ENCODE measurements at places on chromosomes 13 and 19.

DNA sequence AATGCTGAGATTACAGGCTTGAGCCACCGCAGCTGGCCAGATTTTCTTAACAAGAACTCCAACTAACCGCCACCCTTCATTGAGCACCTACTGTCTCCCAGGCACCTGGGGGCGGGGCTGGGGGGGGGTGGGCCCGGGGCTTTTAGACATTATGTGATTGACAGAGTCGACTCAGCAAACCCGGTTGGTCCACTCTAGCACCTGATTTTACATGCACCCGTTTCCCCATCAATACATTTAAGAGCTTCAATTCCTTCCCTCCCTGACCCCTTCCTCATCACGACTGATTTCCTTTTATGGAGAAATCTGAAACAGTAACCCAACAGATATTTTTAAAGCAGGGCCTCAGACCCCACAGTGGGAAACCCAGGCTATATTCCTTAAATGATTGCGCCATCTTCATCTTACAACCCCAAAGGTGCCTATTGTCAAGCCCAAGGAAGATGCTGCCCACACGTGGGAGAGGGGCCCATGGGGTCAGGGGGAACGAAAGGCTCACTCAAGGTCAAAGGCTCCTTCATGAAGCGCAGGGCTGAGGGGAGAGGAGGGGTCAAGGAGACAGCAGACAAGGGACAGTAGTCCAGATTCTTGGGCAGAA, 1.8 kb downstream of the INSR start:
- no peak for DNase-seq
- peak overlapping the region; percentile 63 for H3K4me3 ChIP-seq
- peaks cover 35% of the 10 kb centered on the region for H3K27me3 ChIP-seq
- H3K36me3 ChIP-seq = no peaks in the 10 kb centered on the region

- H3K27ac ChIP-seq = no peak overlapping the region
- H3K4me3 ChIP-seq = no peak overlapping the region
- H3K36me3 ChIP-seq = peaks cover 1% of the 10 kb centered on the region
- DNase-seq = no peak
- H3K27me3 ChIP-seq = no peaks in the 10 kb centered on the region
Observed at GRCh38 chr19:2680808-2681207, 21.7 kb downstream of the GNG7 start.

DNA sequence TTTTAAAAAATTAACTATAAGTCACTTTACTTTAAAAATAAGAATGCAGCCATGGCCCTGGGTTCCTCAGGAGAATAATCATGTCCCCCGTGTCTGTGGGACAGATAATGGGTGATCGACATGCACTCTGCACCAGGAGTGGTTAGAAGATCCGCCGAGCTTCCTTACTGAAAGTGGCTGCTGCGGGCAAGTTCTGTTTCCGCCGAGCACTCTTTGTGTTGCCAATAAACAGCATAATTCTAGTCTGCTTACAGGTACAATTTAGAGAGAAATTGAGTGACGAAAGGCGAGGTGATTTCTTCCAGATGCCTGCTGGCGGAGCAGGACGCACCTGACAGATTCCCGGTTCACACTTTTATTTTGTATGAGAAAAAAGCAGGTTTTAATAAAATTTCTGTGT, 139.0 kb downstream of the SOX1 start:
- peaks cover 42% of the 10 kb centered on the region for H3K27me3 ChIP-seq
- no peaks in the 10 kb centered on the region for H3K4me1 ChIP-seq
- DNase-seq = no peak
- no peak overlapping the region for H3K4me3 ChIP-seq
- no peak overlapping the region for H3K27ac ChIP-seq

DNA sequence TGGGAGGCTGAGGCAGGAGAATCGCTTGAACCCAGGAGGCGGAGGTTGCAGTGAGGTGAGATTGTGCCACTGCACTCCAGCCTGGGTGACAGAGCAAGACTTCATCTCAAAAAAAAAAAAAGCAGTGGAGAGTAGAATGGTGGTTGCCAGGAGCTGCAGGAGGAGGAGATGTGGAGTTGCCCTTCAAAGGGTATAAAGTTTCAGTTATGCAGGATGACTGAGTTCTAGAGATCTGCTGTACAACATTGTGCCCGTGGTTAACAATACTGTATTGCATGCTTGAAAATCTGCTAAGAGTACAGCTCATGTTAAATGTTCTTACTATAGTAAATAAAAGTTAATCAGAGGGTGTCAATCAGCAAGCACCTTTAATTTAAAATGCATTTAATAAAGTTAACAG, 28.4 kb upstream of the LATS2 start:
- H3K4me1 ChIP-seq = peaks cover 12% of the 10 kb centered on the region
- H3K27ac ChIP-seq = no peak overlapping the region
- no peaks in the 10 kb centered on the region for H3K27me3 ChIP-seq
- H3K4me3 ChIP-seq = no peak overlapping the region
- no peaks in the 10 kb centered on the region for H3K36me3 ChIP-seq

DNA sequence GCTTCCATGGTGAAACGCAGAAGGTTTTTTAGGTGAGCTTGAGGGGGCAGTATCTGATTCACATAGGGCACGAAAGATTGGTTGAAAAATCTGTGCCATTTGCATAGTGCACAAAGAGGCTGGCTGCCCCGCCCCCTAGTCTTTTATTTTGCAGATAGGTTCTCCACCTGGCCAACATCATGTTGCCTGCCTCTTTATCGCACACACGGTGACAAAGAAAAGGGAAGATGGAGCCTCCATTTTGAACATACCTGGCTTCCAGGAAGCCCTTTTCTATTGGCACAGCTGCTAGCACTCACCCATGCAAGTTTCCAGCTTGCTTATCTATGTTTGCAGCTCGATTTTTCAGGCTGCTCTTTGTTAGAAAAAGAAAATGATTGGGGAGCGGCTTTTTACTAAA, 316.2 kb upstream of the KLHL1 start:
- H3K27me3 ChIP-seq = no peaks in the 10 kb centered on the region
- no peaks in the 10 kb centered on the region for H3K36me3 ChIP-seq
- no peak for DNase-seq
- H3K27ac ChIP-seq = no peak overlapping the region
- H3K4me1 ChIP-seq = no peaks in the 10 kb centered on the region
- H3K4me3 ChIP-seq = no peak overlapping the region

DNA sequence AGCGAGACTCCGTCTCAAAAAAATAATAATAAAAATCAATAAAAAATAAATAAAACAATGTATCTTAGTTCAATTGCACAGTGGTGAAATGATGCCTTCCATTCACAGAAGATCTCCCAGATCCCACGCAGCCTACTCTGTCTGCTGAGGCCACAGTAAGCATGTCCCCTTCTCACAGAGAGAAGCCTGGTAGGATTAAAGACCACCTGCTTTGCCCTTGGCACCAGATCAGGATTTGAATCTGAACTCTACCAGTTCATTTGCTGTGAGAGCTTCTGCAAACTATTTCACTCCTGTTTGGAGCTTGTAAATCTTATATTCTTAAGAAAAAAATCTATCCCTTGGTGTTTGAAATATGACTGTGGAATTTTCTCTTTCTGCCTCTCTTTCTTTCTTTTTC, 2.2 kb upstream of the SLC7A1 start:
- H3K27me3 ChIP-seq = peaks cover 6% of the 10 kb centered on the region
- H3K4me1 ChIP-seq = peaks cover 27% of the 10 kb centered on the region
- DNase-seq = no peak
- no peak overlapping the region for H3K27ac ChIP-seq

DNA sequence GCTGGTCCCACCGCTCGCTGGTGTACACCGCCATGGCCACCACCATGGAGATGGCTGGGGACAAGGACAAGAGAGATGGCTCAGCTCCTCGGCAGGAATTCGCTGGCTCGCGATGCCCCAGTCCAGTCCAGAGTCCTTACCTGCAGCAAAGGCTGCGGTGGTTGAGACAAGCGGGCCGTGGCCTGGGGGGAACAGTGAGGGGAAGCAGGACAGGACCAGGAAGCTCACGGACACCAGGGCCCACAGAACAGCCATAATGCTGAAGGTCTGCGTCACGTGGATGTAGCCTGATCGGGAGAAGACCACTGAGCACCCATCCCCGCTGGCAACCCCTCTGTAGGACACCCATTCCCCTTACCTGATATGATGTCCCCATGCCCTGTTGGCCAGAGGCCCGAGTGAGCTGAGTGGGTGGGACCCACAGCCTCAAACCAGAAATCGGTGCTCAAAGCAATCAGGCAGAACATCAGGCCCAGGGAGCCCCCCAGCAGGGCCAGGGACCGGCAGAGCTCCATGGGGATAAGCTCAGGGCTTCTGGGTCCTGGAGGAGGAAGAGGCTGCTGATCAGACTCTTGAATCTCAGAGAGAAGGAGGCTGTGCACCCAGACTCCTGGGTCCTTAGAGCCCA, 319 bp downstream of the NKG7 start:
- H3K27ac ChIP-seq = peak overlapping the region; percentile 80
- H3K4me1 ChIP-seq = peaks cover 85% of the 10 kb centered on the region
- peak overlapping the region; percentile 99 for H3K4me3 ChIP-seq
- no peaks in the 10 kb centered on the region for H3K27me3 ChIP-seq
- peaks cover 10% of the 10 kb centered on the region for H3K36me3 ChIP-seq

DNA sequence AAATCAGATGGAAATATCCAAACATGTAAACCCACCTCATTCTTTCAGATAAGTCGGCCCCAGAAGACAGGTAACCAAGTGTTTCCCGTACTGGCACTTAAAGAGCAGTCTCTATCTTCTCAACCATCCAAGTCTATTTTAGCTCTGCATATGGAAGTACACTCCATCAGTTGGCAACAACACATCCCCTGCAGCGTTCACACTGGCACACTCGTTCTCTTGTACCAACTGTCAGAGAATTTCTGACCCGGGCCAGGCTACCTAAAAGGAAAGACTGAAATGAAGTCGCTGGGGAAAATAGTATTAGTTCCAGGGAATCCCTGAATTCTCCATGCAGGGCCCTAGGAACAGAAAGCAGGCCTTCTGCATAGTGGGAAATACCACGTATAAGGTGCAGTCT, 109.3 kb downstream of the RXFP2 start:
- H3K4me1 ChIP-seq = peaks cover 4% of the 10 kb centered on the region
- no peak overlapping the region for H3K27ac ChIP-seq
- no peak for DNase-seq
- H3K27me3 ChIP-seq = peaks cover 43% of the 10 kb centered on the region
- H3K4me3 ChIP-seq = no peak overlapping the region

DNA sequence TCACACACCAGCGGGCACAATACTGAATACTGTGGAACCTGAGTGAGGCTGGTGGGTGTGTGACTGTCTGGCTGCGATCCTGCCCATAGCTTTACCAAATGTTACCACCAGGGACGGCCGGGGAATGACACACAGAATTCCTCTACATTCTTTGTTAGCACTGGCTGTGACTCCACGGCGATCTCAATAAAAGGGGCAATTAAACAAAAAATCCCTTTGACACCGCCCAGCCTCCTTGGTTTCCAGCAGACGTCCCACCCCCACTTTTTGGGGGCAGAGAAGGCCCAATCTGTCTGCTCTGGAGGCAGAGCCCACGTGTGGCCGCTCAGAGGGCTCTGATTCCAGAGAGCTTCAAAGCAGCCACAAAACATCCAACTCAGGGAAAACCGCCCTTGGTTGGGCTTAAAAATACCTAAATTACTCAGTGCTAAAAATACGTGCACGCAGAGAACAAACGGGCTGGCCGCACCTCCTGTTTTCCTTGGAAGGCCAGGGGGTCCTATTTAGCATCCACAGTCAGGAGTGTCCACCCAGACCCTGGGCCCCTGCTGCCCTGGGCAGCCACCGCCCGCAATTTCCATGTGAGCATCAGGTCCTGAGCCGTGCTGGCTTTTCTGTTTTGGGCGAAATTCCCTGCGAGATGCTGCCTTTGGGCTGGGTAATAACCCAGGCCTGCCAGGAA, 47.8 kb downstream of the GADD45B start:
- H3K27me3 ChIP-seq = no peaks in the 10 kb centered on the region
- no peak for DNase-seq
- no peak overlapping the region for H3K4me3 ChIP-seq
- H3K36me3 ChIP-seq = no peaks in the 10 kb centered on the region
- H3K27ac ChIP-seq = no peak overlapping the region

DNA sequence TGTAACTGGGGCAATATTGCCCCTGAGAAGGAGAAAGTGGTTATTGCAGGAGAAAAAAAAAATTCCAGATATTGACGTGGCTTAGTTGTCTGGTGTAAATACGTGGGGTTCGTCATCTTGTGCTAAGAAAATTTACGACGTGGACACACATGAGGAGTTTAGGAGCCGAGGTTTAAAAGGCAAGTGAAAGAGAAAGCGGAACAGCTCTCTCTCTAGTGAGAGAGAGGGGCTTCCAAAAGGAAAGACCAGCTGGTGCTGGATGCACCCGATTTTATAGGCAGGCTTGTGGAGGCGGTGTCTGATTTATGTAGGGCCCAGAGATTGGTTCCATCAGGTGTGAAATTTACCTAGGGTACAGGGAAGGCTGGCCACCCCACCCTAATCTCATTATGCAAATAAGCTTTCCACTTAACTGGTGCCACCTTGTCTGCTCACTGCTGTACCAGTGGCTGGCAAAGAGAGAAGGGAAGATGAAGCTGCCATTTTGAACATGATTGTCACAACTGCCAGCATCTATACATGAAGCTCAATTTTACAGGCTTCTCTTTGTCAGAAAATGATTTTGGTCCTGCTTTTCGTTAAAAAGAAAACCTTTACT, 845.1 kb downstream of the DACH1 start:
- no peaks in the 10 kb centered on the region for H3K27me3 ChIP-seq
- H3K36me3 ChIP-seq = peaks cover 1% of the 10 kb centered on the region
- DNase-seq = no peak
- H3K4me3 ChIP-seq = no peak overlapping the region
- H3K4me1 ChIP-seq = no peaks in the 10 kb centered on the region

DNA sequence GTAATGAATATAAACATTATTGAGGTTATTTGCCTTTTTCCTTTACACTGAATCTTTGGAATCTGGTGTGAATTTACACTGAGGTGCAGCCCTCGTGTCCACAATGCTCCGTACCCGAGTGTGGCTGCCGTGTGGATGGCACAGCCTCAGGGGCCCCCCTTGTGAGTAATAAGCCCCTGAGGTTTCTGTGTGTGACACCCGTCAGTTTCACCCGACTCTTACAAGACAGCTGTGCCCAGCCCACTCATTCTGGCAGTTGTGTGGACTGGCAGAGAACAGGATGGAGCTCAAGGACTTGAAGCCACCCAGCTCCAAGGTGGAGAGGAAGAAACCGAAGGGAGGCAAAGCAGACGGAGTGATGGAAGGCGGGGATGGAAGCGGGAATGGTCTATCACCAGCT, 7.8 kb downstream of the PROZ start:
- no peak overlapping the region for H3K4me3 ChIP-seq
- H3K36me3 ChIP-seq = peaks cover 23% of the 10 kb centered on the region
- peaks cover 11% of the 10 kb centered on the region for H3K4me1 ChIP-seq
- no peak for DNase-seq
- no peaks in the 10 kb centered on the region for H3K27me3 ChIP-seq

GRCh38 chr13:83716121-83716520, 166.2 kb downstream of the SLITRK1 start:
- H3K4me1 ChIP-seq = no peaks in the 10 kb centered on the region
- H3K4me3 ChIP-seq = no peak overlapping the region
- no peaks in the 10 kb centered on the region for H3K36me3 ChIP-seq
- no peak overlapping the region for H3K27ac ChIP-seq

GRCh38 chr19:5447700-5448311, 7.4 kb upstream of the ZNRF4 start:
- DNase-seq = no peak
- H3K27me3 ChIP-seq = peaks cover 28% of the 10 kb centered on the region
- no peak overlapping the region for H3K4me3 ChIP-seq
- no peaks in the 10 kb centered on the region for H3K36me3 ChIP-seq
- no peak overlapping the region for H3K27ac ChIP-seq
- no peaks in the 10 kb centered on the region for H3K4me1 ChIP-seq

Measured in activated T-cell treated with anti-CD3 and anti-CD28 coated beads, Interleukin-2, amount 50 U/mL, for 72 hours (primary cell).